Caco-2 (cell line): ENCODE measurements at places on chromosomes 1 and 21. TPM values are rescaled to one million over a fixed set of nuclear protein-coding genes. Genes with fewer than 3 reads are reported as not detected.
A peak's percentile ranks its signal among the peaks of the same experiment; 100 is the strongest.

The C1orf87 gene
- total RNA-seq, result not detected in 2 replicates

DNA sequence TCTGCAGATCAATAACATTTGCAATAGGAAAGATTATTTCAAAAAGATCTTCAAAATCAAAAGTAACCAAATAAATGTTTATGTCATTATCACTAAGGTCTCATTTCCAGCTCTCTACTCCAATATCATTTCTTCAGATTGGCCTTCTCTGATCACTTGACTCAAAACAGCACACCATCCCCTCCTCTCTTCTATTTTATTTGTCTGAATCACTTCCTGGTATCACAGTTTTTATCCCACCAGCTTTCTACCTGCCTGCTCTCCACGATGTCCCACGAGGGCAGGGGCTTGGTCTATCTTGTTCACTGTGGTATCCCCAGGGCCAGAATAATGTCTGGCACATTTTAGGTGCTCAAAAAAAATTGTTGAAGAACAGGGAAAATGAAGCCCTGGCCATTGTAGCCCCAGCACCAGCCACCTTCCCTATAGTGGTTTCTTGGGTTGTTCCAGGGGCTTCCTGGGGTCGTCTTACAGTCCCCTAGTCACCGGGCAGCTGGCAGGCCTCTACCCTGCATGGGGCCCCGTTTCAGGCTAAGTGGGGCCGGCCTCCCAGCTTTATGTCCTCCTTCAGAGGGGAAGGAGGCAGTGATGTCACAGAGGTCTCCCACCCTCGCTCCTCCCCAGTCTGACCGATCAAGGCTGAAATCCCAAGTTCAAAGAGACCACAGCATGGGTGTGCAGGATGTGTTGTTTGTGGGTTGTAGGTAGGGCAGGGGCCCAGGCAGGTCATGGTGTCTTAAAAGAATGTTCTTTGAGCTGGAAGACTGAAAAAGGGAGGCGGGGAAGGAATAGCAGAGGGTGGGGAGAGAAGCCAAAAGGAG is 3.5 kb upstream of the PADI1 start:
- DNase-seq, result no peak

DNA sequence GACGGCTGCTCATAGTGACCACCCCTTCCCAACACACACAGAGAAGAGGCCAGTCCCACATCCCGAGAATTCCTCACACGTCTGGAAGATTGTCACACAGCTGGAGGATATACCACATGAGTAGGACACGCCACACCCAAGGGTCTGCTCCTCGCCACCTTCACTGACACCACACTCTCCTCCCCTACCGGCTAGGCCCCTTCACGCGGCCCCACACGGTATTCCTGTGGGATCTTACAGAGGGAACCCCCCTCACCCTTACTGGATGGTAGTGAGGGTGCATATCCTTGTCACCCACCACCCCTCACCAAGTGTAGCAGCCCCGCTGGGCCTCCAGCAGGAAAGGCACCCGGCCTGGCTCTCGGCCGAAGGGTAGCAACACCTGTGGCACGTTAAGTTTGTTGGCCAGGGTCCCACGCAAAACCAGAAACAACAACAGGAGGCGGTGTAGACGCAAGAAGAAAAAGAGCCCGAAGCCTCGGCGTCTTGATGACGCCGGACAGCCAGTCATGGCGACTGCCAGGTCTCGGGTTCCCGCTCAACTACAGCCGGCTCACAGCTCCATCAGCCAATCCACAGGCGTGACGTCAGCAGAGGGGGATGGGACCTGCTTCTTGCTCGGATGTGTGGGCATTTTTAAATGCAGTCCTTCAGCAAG is at the start of gene NUP210L:
TSS of gene NUP210L (minus strand) at position 540 of the 658 bp plus-strand sequence.
- no peak for DNase-seq

DNA sequence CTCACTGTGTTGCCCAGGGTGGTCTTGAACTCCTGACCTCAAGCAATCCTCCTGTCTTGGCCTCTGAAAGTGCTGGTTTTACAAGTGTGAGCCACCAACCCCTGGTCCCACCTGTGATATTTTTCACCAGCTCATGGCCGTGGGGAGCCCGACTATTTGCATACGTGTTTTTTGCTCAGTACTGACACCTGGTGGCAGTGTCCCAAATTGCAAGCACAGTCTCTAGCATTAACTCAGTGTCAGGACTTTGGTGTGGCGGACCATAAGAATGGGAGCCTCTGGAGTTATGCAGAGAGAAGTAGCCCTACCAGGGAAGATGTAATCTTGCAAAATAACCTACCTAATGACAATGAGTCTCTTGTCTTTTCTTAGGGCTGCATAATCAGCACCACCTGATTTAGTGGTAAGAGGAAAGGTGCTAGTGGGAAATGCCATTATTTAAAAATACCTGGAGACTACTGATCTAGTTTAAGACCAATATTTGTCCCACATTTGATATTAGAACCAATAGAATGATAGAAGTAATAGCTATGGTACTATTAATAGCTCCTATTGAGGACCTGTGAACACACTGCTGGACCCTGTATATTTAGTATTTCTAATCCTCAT is 305.4 kb downstream of the DISC1 start:
- DNase-seq, result no peak

GRCh38 chr1:34511802-34512201 is 243.0 kb upstream of the GJB5 start:
- no peak for DNase-seq

DNA sequence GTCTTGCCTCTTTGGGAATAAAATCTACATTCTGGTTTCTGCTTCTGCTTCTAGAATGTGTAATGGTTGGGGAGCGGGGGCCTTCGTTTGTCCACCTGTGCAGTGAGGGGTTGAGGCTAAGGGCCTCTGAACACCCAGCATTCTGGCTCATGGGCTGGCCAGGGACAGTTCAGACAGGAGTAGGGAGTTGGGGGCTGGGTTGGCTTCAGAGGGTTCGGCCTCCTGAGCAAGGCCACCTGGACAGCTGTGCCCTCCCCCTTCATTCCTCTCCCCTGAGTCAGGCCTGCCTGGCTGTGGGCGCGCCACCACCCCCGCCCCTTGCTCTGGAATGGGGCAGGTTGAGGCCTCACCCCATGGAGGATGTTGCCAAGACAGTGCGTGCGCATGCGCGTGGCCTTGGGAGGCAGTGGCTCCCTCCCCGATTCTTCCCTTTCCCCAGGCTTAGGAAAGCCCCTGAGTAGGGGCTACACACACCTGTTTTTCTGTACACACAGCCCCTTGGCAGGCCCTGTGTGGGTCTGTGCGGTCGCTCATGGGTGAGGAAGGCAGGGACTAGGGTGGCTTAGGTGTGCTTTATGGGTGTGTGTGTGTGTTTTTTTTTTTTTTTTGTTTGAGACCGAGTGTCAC is 57.0 kb downstream of the YARS1 start:
- DNase-seq, result peak; percentile 97

GRCh38 chr1:201011616-201012015 is 11.9 kb downstream of the KIF21B start:
- DNase-seq, result no peak

DNA sequence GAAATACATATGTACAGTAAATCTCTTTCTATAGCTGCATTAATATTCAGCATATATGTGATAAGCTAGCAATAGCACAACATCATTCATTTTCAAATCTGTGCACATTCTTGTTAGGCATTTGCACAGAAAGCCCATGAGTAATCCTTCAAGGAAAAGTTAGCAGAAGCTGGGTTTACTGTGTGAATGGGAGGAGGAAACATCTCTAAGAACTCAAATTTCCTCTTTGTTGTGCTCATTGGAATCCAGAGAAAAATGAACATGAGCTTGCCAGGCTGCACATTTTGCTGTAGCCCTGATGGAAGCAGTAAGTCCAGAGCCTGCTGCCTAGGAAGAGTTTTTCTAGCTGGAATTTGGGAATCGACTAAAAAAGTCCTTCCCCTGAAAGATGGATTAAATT is 214.2 kb upstream of the FOXD3 start:
- DNase-seq, result no peak

The CASQ1 gene
- total RNA-seq, result not detected in 2 replicates

The UBL4B gene
- not detected in 2 replicates for total RNA-seq

The LCE1C gene
- not detected in 2 replicates for total RNA-seq

- DNase-seq, result no peak
Observed at GRCh38 chr1:62539028-62539447, 58.3 kb upstream of the ANGPTL3 start.

- no peak for DNase-seq
Observed at GRCh38 chr1:201896951-201897391, 8.3 kb downstream of the SHISA4 start.

DNA sequence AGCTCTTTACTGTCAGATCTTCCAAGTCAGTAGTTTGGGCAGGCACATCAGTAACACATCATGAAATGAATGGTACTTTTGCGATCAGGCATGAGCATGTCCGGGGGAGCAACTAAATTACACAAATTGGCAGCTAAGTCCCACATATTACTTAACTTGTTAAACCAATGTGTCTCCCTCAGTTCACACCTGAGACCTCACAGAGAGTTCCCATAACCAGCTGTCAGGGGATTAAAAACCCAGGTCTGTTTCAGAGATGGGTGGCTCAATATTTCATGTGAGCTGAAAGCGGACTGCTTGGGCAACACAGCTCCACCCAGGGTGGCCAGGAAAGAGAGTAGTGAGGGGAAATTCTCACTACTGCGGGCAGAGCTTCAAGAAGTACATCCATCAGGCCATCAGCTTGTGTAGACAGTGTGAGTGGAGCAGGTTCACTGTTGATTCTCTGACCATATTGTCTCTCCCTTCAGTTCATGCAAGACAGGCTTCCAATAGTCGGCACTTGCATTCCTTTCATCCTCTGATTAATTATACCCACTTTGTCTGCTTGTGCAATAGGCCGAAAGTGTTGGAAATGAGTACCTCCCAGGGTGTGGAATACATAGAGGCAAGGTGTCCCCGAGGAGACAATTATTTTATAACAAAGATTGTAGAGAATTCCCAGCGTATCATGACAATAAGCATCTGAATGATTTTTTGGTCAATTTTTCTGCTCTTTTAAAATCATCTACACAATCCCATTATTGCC is 139.9 kb downstream of the PTGER3 start:
- no peak for DNase-seq

The THEM4 gene
- 7.1 and 9.5 TPM in 2 replicates for total RNA-seq

DNA sequence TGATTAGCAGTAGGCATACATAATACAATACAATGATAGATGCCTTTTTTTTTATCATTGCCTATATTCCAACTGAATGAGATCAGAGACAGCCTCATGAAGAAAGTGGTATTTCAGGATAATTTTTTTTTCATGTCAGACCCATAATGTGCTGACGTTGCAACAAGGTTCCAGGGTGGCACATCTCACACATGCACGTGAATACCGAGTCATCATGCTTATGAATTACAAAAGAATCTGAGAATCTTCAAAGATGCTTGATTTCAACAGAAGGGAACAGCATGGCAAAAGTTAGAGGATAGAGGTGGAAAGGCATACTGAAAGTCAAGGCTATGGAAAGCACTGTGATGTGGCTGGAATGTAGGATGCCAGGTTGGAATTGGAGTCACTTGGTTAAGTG is 5.0 kb upstream of the RNF11 start:
- DNase-seq, result no peak

The RNF2 gene
- total RNA-seq, result 27.1 and 31.7 TPM in 2 replicates

The PTPRC gene
- 0.25 and 0.65 TPM in 2 replicates for total RNA-seq

DNA sequence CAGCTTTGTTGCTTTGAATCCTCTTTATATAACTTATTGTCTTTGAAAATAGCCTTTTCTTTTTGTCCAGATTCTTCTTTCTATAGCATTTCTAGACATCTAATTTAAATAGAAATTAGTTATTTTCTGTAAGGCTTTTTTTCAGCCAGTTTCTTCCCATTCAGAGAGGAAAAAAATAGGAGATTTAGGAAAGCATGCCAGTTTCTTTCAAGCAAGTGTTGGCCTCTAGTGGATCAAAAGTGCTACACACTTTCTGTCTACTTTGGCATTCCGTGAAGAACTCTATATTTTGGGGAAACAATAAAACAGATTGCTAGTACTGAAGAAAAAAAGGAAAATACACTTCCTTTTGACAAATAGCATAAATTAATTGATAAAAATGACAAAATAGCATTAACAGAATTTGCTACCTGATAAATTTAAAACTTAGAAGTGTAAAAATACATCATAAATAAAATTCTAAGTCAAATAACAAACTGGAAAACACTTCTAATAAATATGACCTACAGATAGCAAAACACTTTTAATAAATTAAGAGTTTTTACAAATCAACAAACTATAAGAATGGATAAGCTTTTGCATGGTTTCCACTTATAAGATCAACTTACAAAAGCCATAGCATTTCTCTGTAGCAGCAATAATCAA is 13.1 kb upstream of the EXO1 start:
- DNase-seq, result peak; percentile 23

The BSND gene
- not detected in 2 replicates for total RNA-seq

- DNase-seq, result peak; percentile 11
Observed at GRCh38 chr1:154219541-154219940, 1.2 kb upstream of the UBAP2L start.

DNA sequence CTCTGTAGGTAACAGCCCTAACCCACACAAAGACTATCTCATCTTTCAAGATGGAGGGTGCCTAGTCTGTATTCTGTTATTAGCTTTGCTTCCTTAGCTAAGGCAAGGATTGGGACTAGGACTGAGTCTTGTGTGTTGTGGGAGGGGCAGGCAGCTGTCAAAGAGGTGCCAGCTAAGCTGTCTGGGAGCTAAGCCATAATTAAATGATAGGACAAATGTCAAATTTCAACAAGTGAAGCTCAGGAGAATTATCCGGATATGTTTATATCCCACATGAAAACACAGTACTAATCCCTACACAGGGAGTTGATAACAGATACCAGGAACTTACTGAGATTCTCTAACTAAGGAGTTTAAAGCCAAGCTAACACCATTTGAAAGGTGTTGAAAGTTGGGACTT is 70.5 kb upstream of the NGF start:
- no peak for DNase-seq

- DNase-seq, result no peak
Observed at GRCh38 chr1:110176299-110176956, 26.1 kb downstream of the SLC6A17 start.

DNA sequence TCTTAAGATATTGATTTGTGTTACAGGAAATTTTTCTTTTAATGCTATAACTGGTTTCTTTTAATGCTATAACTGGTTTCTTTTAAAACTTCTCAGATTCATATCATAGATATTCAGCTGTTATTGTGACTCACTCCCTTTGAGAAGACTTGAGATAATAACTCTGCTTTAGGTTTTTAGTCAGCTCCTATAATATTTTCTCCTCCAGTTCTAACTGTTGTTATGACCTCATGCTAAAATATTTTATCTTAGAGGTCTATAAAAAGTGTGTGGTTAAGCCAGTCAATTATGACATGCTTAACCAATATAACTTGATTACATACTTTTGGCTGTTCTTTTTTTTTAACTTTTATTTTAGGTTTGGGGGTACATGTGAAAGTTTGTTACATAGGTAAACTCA is 280.2 kb downstream of the PTGER3 start:
- DNase-seq, result no peak

GRCh38 chr1:189805735-189806134 is 671.9 kb downstream of the BRINP3 start:
- no peak for DNase-seq

- no peak for DNase-seq
Observed at GRCh38 chr1:177209357-177209756, 38.6 kb downstream of the BRINP2 start.

DNA sequence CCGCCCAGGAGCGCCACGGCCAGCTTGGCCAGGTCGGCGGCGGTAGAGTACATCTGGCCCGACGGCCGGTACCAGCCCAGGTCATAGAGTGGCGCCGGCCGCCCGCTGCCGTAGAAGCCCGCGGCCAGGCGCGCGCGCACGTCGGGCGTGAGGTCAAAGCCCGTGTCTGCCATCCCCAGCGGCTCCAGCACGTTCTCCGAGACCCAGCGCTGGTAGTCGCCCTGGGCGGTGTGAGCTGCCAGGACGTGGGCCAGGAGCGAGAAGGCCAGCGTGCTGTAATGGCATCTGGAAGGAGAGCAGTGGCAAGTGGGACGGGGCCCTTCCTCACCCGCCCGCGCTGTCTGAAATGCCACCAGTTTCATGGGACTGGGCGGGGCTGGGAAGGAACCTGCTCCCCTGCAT is 18.9 kb downstream of the LACTBL1 start:
- DNase-seq, result no peak
